ENCODE measurements at places on chromosomes 6 and 20.

DNA sequence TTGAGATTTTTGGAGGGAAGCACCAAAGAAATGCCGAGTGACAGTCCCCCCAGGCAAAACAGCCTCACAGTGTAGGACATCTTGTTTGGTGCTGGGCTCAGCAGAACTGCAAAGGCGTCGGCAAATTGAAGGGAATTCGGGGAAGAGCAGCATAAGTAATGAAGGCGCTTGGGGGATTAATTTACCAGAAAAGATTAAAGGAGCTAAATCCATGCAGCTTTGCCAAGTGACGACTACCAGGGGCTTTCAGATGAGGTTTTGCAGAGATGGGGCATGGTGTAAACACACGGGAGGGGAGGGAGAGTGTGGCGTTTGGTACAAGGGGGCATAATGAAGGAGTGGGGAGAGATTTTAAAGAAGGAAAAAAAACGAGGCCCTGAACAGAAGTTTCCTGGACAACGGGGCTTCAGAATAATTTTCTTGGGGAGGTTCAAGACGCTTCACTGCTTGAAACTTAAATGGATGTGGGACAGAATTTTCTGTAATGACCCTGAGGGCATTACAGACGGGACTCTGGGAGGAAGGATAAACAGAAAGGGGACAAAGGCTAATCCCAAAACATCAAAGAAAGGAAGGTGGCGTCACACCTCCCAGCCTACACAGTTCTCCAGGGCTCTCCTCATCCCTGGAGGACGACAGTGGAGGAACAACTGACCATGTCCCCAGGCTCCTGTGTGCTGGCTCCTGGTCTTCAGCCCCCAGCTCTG lies 45.4 kb upstream of the CDH22 start:
- DNase-seq: no peak

DNA sequence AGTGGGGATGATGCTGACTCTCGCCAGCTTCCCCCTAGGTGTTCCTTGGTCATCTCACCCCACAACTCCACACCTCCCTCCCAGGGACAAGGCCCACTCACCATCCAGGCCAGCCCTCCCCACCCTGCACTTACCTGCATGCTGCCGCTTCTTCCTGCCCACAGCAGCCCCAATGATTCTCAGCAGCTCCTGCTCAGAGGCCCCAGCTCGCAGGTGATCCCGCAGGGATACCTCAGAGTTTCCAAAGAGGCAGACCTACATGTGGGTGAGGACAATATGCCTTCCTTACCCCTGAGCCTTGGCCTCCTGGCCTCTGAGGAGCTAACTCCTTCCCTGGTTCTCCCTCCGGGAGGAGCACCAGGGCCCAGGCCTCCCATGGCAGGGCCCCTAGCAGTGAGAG lies 24.6 kb downstream of the MOCS1 start:
- DNase-seq: no peak

DNA sequence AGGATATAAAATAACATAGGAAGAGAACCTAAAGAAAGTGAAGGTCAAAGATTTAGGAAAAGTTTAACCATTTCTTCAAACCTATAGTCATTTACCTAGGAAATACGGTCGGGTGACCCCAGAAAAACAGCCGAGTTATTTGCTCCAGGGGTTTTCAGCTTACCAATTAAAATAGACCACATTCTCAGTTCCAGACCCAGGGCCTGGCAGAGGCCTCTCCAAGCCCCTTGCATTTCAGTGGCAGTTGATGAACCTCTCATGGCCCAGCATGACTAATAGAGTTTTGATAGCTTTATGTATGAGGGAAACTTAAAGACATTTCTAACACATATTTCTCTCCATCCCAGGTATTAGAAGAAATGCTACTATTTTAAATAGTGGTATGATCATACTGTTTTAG lies 113.5 kb downstream of the OGFRL1 start:
- DNase-seq: no peak

DNA sequence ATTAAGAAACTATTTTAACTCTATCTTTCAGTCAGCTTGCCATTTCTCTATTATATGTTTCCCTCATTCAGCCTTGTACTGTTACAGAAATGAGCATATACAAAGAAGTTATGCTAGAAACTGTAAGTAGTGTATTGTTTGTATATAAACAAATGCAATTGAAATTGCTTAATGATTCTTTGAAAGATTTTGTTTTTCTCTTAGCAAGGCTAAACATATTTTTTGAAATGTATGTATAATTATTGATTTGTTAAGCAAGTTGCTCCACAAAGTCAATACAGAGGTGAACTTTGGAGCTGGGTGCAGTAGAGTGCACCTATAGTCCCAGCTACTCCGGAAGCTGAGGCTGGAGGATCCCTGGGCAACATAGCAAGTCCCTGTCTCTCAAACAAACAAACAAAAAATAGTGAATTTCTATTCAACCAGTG lies 253.6 kb downstream of the RNGTT start:
- no peak for DNase-seq

- DNase-seq: no peak
These were observed 1.1 kb upstream of the BEND6 start for GRCh38 chr6:56953597-56954402.

- no peak for DNase-seq
These were observed 81.9 kb downstream of the GINS1 start for GRCh38 chr20:25489221-25489871.

DNA sequence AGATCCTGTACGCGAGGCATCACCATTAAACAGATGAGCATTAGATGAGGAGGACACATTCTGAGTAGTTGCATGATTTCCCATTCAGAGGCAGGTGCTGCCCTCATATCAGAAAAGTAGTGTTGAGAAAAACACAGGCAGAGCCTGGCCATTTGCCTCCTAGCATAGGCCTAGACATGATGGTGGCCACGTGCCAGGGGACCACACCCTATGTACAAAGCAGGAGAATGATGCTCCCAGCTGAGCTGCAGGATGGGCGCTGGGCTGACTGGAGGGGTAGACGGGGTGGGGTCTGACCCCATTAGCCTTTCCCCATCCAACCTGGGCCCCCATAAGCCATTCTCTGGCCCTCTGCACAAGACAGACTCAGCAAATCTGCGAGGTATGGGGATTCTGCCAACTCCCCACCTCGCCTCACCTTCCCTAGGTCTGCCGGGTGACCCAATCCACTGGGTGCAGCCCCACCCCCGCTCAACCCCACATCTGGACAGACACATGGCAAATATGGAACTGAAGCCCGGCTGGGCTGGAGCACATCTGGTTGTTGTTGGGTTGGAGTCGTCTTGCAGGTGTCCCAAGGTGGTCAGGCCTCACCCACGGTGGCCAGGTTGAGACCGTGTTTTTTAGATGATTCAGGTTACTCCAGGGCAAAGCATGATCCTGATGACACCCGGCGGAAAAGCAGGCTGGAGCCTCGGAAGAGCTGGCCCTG lies 13.9 kb downstream of the PI16 start:
- no peak for DNase-seq

DNA sequence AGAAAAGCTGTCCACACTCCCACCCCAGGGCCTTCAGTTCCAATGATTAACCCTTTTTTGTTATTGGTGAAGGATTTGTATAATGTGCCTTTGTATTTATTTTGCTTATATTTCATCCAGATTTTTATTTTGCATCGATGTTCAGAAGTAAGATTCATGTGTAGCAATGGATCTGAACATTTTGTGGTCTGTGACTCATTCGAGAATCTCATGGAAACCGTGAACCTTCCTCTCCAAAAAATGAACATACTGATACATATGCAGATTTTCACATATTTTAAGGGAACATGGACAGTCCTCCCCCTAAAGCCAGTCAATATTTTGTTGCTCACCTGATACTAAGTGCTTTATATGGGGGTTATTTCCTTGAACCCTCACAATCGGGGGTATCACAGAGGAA lies 421.8 kb upstream of the SOX4 start:
- DNase-seq: no peak

- DNase-seq: no peak
These were observed 11.2 kb upstream of the PSMG4 start for GRCh38 chr6:3247255-3248146.

DNA sequence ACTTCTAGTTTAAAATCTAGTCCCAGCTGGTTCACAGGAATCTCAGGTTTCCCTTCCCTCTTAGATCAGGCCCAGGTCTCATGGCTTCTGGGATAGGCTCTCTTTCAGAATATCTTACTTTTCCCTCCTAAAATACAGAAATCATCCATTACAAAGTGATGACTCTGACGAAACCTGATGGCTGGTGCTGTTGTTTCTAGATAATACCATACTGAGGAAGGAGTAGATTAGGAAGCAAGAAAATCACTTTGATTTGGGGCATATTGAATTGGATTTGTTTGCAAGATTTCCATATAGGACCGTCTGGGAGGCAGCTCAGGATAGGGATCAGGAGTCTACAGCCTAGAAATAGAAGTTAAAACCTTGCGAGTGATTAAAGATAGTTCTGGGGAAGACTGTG lies 3.6 kb downstream of the ZKSCAN3 start:
- DNase-seq: no peak

DNA sequence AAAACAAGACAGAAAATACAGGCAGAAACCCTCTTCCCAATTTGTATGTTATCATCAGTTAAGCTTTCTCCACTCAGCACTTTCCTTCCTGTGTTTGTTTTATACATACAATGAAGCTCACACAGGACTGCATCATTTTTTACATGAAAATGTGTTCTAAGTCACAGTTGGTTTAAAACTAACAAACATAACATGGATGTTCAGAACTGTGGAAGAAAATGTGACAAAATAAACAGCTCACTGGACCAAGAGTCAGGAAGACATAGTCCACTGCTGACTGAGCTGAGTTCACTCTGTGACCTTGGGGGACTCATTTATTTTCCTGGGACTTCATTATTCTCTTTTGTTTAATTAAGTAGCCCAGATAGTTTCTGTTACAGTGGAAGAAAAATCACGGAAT lies 331.5 kb downstream of the SYNE1 start:
- no peak for DNase-seq

GRCh38 chr6:17919496-17919895 lies 67.9 kb downstream of the KIF13A start:
- no peak for DNase-seq

DNA sequence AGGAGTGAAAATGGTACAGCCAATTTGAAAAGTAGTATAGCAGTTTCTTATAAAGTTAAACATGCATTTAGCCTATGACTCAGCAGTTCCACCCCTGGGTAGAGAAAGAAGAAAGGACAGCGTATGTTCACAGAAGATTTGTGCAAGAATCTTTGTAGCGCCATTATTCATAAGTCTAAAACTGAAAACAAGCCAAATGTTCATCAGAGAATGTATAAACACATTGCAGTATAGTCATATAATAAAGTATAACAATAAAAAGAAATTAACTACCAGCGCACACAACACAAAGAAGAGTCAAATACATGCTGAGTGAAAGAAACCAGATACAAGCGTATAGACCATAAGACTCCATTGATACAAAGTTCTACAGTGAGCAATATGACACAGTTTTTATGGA lies 294.0 kb downstream of the SAMD5 start:
- no peak for DNase-seq

GRCh38 chr20:59151820-59152219 lies 11.8 kb upstream of the ZNF831 start:
- DNase-seq: no peak

GRCh38 chr20:59455402-59456341 lies 148.7 kb upstream of the PHACTR3 start:
- no peak for DNase-seq

DNA sequence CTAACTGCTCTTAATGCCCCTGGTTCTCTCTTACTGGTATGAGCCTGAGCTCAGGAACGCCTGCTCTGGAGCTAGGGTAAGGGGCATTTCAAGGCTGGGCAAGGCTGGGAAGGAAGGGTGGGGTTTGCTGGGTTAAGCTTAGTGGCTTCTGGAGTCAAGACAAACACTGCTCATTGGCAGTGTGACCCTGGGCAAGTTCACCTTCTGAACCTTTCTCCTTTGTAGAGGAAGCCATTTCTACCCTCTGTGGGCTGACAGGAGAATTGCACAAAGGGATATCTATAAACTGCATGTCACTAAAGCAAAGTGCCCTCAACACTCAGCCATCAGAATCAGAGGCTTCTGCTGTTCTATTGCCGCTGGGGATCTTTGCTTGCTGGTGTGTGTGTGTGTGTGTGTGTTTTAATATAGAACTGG lies 20.3 kb upstream of the LRRN4 start:
- DNase-seq: no peak

DNA sequence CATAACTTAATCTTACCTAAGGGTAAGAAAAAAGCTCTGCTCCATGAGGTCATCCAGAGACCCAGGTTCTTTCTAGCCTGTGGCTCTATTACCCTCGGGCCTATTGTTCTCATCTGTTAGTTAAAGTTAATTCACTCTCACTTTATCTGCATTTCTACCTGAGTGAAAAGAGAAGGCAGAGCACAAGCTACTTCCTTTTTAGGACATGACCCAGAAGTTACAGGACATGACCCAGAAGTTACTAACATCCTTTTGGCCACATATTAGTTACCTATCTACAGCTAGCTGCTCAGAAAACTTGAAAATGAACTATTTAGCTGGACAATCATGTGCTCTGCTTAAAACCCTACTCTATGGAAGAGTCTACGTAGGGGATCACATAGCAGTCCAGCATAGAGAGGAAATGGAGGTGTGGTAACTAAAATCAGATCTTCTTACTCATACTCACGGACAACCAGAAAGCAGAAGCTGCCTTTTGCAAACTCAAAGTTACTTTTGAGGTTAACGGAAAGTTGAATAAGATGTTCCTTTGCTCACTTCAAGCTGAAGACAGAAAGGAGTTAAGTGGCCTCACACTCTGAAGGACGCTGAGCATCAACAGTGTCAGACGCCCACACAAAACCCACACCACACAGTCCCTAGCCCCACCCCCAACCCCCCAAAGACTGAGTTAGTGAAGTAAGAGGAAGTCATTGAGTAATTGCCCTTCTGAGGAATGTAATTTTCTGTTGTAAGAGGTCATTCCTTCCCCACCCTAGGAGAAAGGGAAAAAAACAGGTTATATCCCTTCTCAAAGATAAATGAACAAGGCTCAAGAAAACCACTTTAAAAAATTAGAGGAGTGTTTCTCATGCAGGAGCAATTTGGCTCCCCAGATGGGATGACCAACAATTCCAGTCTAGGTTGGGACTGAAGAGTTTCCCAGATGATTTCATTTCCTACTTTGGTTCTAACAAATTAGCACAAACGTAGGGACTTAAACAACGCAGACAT lies 45.9 kb upstream of the TAB2 start:
- peak; percentile 38 for DNase-seq

GRCh38 chr6:49528571-49528970 lies 21.9 kb upstream of the C6orf141 start:
- DNase-seq: no peak

DNA sequence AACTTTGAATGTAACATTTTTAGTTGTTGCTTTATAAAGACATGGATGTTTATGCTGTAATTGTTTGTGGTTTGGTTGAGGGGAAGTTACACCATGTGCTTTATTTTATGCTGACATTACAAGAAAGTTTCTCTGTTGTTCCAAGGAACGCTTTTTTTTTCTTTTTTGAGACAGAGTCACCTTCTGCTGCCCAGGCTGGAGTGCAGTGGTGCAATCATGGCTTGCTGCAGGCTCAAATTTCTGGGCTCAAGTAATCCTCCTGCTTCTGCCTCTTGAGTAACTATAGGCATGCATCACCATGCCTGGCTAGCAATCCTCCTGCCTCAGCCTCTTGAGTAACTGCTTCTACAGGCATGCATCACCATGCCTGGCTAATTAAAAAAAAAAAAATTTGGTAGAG lies 21.0 kb upstream of the IFNGR1 start:
- no peak for DNase-seq

- DNase-seq: no peak
These were observed 1.9 kb downstream of the GCNT2 start for GRCh38 chr6:10522929-10523573.

GRCh38 chr20:7790189-7790588 lies 150.1 kb downstream of the HAO1 start:
- DNase-seq: no peak

GRCh38 chr6:7554533-7555275 lies 13.2 kb downstream of the DSP start:
- no peak for DNase-seq

GRCh38 chr6:14053811-14054210 lies 63.8 kb upstream of the CD83 start:
- DNase-seq: no peak
